ENCODE measurements at places on chromosomes 13 and 19. TPM values are rescaled to one million over a fixed set of nuclear protein-coding genes. Genes with fewer than 3 reads are reported as not detected.

DNA sequence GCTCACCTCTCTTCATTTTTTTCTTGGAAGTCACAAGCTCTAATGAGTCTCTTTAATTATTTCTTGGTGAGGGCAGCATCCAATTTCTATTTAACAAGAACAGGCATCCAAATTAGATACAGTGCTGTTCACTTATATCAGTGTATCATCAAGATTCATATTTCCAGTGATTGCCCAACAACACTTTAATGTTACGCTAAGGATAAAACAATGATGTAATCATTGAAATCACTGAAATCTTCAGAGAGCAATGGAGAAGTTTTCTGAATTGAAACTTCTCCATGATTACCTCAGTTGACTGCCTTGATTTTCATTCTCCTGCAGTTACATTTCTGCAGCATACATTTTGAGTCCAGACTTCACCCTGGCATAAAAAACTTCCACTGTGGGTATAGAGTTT is 17.1 kb upstream of the LRCH1 start:
- no peak for DNase-seq

- DNase-seq: no peak
Observed at GRCh38 chr19:51027126-51027806, 850 bp upstream of the KLK11 start.

DNA sequence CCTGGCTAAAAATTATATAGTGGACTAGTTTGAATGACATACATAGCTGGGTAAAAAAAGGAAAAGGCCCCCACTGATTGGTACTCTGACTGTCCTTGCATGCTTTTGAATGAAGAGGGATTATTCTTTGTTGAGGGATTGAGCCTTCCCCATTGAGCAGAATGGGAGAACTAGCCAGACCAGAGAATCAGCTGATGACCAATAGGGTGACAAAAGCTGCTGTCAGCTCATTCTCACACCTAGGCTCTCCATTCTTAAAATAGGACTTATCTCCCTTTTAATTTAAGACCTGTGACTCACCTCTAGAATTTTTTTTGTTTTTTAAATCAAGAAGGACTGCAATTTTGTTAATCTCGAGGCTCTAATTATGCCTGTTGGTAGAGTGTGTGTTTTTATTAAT is 79.3 kb downstream of the CRYL1 start:
- DNase-seq: no peak

FBXO27 gene
- total RNA-seq: 26.4 TPM

SMIM17 gene
- not detected for total RNA-seq
